ENCODE measurements at places on chromosomes 5 and 9.

DNA sequence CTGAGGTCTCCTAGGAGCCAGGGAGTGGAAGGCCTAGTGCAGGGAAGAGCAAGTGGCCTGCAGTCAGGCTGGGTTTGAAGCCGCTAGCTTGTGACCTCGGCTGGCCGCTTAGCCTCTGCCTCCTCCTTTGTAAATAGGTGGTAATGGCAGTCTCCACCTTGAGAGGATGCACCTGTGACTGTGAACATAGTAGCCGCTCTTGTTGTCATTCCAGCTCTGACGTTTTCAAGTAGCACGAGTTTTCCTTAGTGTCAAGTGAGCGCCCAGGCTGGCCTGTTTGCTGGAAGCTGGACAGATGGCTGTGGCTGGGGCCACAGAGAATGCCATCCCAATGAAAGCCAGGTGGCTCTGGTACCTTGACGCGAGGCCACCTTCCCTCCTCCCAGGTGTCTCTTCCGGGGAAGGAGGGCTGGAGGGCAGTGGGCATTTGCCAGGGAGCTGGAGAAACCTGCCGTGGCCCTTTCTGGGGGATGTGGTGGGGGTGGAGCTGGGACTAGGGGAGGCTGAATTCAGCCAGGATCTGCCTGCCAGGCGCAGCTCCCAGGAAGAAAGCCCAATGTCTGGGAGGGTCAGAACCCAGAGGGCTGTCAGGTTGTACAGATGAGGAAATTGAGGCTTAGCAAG, 2.5 kb downstream of the ASS1 start:
- DNase-seq, result no peak

DNA sequence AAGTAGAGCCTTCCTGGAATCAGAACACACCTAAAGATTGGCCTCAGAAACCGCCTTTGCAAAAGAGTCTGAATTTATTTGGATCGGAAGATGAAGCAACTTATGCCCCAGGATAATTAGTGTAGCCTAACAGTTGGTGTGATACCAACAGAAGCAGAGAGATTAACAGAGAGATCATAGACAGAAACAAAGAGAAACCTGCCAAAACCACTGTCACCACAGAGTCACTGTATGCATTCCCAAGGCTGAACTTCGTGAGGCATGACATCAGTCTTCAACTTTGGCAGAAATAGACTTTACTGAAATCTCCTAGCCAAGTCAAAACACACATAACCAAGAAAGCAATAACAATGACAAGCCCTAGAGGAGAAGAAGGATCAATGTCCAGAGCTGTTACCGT, 361.8 kb downstream of the ELAVL2 start:
- no peak for DNase-seq

DNA sequence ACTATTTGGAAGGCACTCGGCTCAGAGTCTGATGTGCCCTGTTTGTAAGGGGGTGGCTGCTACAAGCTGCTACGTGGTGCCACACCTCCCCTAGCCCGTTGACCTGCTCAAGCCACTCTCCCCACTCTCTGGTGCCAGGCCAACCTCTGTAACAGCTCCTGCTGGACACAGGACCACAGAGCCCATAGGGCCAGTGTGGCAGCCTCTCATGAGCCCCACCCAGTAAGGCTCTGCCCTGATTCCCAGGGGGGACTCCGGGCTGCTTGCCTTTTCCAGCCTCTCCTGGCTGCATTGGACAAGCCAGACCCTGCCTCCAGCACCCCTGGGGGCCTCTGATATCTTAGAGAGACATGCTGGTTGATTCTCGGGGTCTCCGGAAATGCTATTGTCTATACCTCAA, 53.3 kb upstream of the ANGPTL2 start:
- no peak for DNase-seq

DNA sequence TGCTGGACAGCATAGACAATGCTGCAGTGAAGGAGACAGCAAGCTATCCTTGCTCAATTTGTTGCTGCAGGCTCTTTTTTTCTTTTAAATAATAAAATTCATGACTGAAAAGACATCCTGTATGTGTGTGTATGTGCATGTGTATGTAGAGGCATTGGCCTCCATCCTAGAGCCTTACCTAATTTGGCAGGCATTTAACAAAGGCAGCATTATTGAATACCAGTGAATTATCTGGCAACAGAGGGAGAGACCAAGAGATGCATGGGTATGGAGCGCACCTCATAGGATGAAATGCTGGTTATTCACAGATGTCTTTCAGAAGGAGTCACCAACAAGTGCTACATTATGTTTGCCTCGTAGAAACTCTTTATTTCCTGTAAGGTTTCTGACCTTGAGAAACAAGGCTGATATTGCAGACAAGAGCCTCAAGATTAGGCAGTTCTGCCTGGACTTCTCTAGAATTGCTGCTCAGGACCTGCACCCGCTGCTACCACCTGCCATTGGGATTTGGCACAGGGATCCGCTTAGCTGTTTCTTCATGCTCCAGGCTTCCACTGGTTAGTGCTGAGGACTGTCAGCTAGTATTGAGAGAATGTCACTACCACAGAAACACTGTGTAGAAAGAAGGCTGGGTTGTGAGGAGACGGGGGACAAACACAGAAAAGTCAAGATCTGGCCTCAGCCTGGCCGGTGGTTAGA, 247.7 kb upstream of the RFX3 start:
- DNase-seq, result no peak

DNA sequence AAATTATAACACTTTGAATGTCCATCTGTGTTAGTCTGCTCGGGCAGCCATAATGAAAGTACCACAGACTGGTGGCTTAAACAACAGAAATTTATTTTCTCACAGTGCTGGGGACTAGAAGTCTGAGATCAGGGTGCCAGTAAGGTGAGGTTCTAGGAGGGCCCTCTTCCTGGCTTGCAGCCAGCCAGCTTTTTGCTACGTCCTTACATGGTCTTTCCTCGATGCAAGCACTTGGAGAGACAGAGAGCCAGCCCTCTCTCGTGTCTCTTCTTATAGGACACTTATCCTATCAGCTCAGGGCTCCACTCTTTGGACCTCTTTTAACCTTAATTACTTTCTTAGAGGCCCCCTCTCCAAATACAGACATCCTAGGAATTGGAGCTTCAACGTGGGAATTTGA, 351.8 kb downstream of the SPOCK1 start:
- DNase-seq, result no peak

GRCh38 chr5:128403333-128403732, 134.7 kb downstream of the FBN2 start:
- DNase-seq, result no peak

GRCh38 chr5:80985600-80986228, 25.6 kb downstream of the RASGRF2 start:
- no peak for DNase-seq

DNA sequence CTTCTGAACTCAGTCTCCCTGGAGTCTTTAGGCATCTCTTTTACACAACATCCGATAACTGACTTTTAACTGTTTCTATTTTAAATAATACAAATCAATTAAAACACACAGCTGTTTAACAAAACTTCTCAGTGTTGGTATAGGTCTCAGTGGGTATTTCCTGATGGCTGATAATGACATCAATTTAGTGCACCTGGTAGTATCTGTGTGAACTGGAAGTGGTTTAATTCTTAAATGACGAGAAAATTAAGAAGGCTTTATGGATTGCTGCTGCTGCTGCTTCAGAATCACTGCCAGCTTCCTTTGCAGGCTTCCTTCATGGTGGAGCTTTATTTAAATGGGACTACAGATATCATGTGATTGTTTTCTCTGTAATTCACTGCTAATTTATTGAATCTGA, 92.3 kb downstream of the RPS23 start:
- no peak for DNase-seq

Measured in GM04504 (cell line).